ENCODE measurements at places on chromosomes 12 and 14.

DNA sequence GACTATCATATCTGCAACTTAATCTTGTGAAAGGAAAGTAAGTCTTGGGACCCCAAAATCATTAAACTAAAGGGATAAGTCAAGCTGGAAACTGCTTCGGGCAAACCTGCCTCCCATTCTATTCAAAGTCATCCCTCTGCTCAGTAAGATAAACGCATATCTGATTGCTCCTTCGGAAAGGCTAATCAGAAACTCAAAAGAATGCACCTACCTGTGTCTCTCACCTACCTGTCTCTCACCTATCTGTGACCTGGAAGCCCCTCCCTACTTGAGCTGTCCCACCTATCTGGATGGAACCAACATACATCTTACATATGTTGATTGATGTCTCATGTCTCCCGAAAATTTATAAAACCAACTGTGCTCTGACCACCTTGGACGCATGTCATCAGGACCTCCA lies 19.9 kb downstream of the SEC23A start:
- no peak for DNase-seq

GRCh38 chr12:53845932-53846331 lies 92.7 kb upstream of the HOXC13 start:
- no peak for DNase-seq

DNA sequence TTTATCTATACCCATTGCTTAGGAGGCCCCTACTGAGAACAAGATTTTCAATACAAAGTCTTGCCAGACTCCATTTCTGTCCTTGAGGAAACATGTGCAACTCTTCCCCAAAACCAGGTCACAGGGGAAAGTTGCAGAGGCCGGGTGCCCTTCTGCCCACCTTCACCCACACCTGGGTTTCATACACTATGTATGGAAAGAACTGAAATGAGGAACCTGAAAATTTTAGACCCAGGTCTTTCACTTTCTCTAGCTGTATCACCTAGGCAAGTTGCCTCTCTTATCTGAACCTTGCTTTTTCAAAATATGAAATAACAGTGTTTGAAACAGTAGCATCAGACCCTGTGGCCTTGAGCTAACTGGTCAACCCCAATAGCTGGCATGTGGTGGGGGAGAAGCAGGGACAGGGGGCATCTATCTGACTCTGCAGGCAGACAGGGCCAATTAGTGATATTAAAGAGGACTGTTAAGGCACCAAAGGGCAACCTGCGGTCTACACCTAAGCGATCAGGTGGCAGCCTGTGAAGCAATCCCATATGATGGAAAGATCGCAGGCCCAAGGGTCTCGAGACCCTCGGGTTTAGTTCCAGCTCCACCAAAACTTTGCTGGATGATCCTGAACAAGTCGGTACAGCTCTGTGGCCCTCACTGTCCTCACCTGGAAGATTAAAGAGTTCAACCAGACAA lies 346.5 kb downstream of the BCL11B start:
- no peak for DNase-seq

DNA sequence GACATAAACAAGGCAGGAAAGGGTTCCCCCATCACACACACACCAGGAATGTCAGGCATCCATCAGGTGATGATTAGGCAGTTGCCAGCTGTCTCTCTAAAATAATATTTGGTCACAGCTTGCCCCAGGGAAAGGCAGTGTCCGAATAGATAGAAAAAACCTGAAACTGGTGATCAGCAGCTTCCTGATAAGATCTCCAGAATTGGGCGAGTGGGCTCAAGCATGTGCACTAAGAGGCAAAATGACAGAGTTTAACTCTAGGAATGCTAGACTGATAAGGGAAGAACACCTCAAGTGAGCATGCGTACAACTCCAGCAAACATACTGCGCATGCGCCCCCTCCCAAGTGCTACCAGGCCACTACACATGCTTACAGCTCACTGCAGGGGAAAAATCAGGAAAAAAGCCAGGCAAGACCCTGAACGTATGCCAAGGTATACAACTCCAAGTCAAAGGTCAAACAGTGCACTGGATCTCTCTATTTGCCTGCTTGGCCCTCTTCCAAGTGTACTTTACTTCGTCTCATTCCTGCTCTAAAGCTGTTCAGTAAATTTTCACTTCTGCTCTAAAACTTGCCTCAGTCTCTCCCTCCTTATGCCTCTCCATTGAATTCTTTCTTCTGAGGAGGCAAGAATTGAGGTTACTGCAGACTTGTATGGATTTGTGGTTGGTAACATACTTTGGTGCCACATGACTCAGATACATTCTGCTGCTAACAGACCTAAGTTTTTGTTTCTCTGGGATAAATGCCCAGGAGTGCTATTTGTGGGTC lies 73.5 kb upstream of the VASH1 start:
- DNase-seq: no peak

DNA sequence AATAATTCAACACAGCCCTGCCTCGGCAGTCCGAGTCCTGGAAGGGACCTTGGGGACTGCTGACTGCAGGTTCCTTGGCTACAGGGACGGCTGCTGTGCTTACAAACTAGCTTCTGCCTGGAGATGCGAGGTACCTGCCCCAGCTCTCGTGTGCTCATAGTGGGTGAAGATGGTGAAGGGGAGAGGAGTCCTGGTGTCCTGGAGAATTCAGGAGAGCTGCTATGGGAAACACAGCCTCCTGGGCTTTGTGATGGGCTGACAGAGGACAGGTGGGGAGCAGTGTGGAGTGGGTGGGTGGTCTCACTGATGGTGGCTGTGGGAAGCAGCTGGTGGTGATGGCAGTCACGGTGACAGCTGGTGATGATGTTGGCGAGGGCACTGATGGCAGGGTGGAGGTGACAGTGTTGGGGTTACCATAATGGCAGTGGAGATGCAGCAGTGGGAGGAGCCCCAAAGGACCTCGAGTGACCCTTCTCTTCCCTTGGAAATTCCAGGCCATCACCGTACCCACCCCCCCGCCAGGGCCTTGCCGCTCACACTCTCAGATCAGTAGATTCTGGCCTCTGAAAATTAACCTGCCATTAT lies 32.8 kb downstream of the HVCN1 start:
- DNase-seq: peak; percentile 45

- DNase-seq: no peak
Measured at GRCh38 chr14:59619061-59619460, 42.4 kb upstream of the CCDC175 start.

GRCh38 chr12:74286254-74286653 lies 251.4 kb upstream of the ATXN7L3B start:
- no peak for DNase-seq

DNA sequence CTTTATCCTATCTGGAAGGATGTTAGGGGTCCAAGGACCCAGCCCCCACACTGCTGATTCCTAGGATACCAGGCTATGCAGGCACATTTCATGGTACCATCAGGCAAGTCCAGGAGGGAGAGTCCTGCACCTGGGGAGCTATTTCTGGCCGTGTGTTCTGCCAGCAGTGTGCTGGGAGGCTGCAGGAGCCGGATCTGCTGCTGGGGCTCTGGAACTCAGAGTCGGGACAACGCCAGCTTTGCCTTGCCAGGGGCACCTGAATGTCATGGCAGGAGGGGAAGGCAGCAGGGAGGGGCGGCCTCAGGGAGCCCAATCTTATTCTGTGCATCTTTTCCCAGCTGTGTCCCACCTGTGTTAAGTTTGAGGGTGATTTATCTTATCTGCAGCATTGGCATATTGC lies 17.8 kb downstream of the SRRM4 start:
- no peak for DNase-seq

DNA sequence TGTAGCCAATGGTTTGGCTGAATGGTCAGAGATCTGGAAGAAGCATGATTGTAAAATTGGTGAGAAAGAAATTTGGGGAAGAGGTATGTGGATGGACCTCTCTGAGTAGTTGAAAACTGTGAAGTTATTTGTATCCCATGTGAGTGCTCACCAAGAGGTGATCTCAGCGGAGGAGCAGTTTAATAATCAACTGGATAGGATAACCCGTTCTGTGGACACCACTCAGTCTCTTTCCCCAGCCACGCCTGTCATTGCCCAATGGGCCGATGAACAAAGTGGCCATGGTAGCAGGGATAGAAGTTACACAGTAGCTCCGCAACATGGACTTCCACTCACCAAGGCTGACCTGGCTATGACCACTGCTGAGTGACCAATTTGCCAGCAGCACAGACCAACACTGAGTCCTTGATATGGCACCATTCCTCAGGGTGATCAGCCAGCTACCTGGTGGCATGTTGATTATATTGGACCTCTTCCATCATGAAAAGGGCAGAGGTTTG lies 257.4 kb upstream of the ATXN7L3B start:
- DNase-seq: no peak

GRCh38 chr12:122874081-122874480 lies 21.8 kb downstream of the VPS37B start:
- DNase-seq: peak; percentile 22

DNA sequence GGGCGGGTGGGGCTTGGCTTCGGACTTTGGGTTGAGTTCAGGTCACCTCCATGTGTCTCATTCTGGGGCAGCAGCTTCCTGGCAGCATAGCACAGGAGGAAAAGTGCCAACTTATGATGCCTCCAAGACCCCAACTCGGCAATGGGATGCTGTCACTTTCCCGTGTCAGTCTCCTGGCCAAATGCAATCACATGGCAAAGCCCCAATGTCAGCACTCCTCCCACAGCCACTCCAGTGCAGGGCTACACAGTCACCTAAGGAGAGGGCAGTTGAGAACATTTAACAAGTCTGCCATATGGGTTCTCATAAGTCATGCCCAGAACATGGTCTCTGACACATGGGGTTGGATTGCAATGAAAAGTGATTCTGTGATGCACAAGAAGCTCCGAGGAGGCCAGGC lies 26.7 kb downstream of the ELK3 start:
- DNase-seq: no peak

GRCh38 chr12:26630546-26631027 lies 202.4 kb downstream of the ITPR2 start:
- no peak for DNase-seq

- DNase-seq: no peak
Measured at GRCh38 chr12:65941388-65941787, 117.1 kb downstream of the HMGA2 start.

GRCh38 chr12:3538466-3539030 lies 47.5 kb downstream of the PRMT8 start:
- no peak for DNase-seq
